ENCODE measurements at places on chromosomes 6 and 20.

DNA sequence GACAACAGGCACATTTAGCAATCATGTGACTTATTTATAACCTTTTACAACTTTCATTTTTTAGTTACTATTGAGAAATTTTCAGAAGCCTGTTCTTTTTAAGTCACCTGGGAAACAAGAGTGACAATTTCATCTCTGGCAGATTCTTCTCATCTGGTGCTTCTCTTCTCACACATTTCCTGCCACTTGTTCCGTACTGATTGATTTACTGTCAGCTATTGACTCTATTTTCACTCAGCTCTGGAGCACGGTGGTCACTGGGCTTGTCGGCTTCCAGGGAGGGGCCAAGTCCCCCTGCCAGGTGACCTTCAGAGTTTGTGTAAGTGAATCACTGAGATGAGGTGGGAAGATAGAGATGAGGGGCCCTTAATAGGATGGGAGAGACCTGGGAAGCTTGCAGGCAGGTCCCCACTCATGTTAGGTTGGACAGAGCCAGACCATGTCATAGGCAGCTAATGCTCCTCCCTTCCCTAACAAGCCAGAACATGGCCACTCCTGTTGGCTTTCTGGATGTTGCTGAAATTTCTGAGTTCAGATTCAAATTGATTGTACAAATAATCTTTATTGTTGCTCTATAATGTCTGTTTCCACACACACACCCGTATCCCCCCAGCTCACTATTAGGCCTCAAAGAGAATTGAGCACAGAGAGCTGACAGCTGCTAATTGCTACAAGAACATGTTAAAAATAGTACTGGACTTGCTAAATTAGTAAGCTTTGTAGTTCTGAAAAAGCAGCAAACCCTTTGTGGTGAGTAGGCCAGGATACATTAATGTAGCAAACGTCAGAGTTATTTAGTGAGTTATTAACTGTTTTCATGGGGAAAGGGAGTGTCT, 13.3 kb downstream of the DUSP22 start:
- no peak for DNase-seq

DNA sequence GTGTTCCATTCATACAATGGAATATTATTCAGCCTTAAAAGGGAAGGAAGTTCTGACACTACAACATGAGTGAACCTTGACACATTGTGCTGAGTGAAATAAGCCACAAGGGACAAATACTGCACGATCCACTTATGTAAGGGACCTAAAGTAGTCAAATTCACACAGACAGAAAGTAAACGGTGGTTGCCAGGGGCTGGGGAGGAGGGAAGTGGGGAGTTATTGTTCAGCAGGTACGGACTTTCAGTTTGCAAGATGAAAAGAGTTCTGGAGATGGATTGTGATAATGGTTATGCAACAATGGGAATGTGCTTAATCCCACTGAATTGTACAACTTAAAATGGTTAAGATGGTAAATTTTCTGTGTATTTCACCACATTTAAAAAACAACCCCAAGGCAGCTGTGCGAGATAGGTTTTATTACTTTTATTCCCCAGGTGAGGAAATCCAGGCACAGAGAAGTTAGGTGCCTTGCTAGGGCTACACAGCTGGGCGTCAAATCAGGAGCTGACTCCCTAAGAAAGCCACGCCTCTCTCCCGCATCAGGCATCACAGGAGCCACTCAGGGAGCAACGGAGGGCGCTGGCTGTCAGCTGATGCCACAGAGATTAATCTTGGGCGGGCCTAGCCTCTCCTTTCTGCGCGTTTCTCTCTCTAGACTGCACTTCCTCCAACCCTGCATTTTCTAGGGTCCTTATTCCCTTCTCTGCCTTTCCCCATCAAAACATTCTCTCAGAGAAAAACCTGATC, 9.3 kb upstream of the TRAF3IP2 start:
- DNase-seq: no peak

DNA sequence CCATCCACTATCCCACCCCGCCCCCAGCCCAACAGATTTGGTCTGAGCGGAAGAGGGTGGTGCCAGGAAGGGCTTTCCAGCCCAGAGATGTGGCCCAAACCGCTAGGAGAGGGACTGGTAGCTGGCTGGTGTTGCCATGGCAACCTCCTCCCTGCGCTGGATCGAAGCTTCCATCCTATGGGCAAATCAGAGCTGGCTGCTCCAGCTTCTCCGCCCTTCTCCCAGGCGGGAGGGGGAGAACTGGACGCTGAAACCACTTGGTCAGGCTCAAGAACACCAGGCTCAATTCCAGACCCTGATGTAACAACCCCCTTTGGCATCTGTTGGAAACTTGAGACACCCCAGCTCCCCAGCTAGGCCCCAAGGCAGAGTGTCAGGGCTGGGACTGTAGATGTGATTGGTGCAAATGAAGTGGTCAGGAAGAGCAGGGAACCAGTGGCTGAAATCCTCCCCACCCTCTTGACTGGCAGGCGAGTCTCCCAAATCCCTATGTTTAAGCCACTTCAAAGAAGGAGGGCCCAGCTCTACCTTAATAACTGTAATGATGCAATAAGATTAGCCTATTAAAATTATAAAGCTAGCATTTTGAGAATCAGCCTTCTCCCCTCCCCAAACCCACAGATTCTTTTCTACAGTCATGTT, 4.2 kb downstream of the RIMS4 start:
- no peak for DNase-seq

GRCh38 chr6:50824552-50824951, 5.9 kb downstream of the TFAP2B start:
- DNase-seq: no peak

DNA sequence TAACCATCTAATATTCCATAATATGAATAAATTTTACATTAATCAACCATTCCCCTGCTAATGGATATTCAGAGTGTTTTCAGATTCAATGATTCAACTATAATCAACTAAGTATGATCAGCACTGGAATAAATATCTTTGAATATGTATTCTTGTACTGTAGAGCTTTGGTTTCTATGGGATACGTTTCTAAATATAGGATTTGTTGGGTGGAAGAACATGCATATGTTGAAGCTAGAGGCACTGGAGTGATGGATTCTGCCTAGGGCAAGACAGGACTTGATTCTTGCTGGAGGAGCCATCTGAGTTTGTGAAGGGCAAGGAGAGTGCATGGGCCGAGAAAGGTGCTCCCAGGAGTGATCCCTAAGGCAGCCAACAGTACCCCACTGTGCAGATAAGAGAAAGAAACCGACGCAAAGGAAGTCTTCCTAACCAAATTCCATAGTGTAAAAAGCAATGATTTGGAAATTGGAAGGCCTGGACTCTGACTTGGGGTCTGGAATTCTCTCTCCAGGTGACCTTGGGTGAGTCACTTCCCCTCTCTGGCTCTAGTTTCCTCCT, 418.7 kb downstream of the PREX1 start:
- no peak for DNase-seq

DNA sequence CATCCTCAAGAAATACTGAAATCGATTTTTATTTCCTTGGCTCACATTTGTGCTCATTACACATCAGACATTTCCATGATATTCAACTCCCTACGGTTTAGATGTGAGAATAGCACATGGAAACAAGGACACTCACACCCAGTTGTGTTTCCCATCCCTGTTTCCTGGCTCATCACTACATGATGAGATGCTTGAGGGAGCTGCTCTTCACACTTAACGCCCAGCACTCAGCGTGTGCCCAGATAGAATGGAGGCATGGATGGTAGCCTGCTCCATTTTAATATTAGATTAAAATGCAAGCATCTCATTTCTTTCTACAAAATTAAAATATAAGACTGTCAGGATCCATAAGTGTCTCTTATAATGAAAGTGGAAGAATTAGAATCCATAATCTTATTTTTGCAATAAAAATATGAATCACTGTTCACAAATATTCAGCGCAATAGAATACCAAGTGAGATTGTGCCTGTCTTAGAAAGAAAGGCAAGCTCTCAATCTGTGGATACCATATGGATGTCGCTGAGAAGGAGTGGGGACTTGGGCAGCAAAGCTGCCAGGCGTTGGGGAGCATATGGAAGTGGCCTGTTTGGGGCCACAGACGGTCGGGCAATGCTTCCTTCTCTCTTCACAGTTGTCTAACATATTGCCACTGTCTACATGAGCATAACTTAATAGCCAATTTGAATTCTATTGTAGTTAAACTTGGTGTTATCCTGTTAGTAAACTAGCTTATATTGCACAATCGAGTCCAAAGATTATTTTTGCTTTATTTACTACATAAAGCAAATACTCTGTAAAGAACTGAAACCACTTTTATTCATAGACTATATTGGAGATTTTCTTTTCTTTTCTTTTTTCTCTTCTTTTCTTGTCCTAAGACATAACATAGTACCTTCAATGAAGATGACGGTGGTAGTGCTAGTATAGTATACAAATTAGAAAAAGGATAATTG, 206.8 kb upstream of the QKI start:
- no peak for DNase-seq

DNA sequence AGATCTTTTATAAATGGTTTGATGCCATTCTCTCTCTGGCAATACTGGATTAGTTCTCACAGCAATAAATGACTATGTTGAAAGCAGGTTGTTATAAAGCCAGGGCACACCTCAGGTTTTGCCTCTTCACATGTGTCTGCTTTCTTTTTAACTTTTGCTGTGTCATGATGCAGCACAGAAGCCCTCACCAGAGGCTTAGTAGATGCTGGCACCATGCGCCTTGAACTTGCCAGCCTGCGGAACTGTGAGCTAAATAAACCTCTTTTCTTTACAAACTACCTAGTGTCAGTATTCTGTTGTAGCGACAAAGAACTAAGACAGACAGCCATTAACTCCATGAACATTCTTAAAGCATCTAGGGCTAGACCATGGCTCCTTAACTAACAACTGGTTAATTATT, 15.3 kb upstream of the GPR63 start:
- no peak for DNase-seq

DNA sequence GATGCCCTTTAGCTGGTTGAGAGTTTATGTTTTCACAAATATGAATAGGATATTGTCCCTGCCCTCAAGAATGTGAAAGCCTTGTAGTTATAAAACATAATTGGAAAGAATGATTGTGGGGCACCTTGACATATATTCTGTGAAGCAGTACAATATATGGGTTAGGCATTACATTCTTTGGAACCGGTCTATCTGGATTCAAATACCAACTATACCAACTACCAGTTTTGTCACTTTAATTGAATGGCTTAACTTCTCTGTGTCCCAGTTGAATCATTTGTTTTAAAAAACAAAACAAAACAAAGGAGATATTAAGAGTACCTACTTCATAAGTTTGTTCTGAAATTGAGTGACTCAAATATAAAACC, 146.5 kb downstream of the TBC1D32 start:
- no peak for DNase-seq

DNA sequence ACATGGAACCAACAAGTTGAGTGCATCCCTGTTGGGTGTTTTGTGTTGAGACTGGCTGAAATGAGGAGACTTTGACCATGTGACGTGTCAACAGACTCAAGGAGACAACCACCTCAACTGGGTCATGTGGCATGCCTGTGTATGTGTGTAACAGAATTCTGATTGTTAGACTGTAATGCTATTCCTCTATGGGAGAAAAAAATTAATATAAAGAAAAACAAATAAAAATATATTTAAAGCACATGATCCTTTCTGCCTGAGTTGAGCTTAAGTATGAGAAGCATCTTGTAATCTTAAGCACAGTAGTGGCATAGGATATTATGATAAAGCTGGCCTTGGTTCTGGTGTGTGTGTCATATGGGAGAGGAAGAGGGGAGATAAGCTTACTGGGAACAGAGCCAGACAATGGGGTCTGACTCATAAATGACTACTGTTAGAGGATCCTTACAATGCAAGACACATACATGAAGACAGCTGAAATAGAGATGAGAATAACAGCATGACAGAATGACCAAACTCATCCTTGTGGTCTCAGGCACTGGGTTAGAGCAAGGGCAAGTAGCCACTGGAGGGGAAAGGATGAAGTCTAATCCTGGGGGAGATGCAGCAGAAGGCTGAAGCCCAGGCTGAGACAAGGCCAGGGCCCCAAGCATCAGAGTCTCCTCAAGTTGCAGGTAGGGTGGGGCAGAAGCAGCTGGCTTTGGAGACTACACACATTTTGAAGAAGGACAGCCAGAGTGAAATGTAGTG, 9.2 kb downstream of the TP53INP2 start:
- no peak for DNase-seq

DNA sequence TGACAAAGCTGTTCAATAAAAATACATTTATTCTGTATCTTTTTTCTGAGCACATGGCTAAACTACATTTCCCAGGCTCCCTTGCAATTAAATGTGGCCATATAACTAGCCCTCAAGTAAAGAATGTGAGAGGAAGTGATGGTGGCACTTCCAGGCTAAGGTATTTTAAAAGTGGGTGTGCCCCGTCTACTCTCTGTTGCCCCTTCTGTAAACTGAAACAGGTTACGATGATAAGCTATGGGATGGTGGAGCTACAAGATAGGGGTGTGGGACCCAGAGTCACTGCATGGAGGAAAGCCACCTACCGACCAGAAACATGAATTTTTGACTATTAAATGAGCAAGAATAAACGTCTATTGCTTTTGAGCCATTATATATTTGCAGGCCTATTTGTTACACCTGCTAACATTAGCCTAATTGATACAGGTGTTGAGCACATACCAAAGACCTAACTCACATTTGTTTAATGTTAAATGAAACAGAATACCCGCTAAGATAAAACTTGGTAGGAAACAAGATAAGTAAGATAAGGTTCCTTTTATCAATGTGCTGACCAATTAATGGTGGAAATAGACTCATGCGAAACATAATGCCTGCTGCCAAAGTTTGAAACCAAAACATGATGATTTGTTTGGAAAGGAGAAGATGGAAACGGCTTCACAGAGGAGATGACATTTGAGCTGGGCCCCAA, 3.1 kb downstream of the FYN start:
- no peak for DNase-seq

GRCh38 chr6:12103158-12103557, 91.0 kb downstream of the HIVEP1 start:
- no peak for DNase-seq

DNA sequence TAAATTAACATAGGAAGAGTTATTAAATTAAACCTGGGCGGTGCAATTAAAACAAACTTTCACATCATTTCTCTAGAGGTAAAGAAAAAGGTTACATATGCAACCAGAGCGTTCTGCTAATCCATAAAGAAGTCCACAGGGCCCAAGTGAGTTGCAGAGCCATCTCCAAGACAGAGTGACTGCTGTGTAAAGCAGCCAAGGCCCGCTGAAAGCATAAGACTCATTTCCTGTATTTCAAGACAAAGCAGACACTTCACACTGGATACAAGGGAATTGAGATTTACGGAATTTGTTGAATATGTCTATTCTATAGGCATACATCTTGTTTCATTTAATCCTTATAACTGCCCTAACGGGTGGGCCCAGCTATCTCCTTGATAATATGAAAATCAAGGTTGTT, 422.8 kb downstream of the CBLN4 start:
- no peak for DNase-seq

- no peak for DNase-seq
Measured at GRCh38 chr6:36838896-36839748, at the start of gene CPNE5. Gene CPNE5, minus strand, starts transcription at chr6:36839444. Its CDS starts 67 bp downstream, at chr6:36839377.

All from activated T-helper 9 cell treated with anti-CD3 and anti-CD28 coated beads, Interleukin-2, amount 50 U/mL, for 16 hours (primary cell).